ENCODE measurements at places on chromosomes 16 and 17.

DNA sequence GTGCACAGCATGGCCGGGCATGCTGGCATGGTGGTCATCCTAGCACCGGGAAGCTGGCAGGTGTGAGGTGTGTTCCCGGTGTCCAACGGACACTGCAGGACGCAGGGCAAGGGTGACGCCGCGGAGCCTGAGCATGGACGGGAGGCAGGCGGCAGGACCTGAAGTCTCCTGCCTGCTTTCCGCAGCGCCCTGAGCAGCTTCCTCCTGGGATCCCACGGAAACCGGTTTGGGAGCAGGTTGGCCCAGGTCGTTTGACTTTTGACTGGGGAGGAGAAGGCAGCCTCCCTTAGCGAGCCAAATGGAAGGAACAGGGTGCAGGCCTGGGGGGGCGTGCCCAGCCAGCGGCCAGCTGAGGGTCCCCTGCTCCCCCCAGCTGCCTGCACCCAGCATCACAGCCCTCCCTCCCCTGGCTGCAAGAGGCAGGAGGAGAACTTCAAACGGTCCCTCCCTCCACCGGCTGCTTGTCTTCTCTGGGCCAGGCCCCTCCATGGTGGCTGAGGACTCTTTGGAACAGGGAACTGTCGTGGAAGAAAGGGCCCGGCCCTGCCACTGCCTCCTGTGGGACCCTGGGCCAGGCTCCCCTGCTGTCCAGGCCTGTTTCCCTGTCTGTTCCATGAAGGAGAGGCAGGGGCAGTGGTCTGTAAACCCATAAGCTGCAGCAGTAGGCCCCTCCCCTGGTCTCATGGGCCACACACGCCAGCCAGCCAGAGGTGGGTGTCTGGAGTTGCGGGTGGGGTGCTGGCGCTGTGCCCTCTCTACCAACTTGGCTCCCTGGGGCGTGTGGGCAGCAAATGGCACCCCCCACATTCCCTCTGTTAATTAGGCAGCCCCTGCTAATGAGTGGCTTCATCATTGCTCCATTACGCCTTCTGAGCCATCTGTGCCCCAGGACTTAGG lies 7.8 kb upstream of the ADGRG1 start:
- no peak for DNase-seq

DNA sequence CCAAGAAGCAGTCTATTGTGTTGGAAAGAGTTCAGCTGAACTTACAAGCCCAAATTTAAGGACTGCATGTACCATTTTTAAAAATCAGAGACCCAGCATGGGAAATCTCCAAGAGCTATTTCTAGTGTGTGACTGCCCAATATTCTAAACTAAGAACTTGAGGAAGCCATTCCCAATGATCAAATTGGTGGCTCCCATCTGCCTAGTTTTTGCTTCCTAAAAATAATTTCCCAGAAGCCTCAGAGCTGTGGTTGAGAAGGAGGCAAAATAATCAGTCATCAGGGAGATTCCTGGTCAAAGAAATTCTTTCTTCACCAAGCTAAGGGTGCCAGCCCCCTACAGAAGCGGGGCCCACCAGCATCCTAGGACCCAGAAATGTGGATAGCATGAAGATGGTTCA lies 176.1 kb upstream of the CDH5 start:
- DNase-seq = no peak

DNA sequence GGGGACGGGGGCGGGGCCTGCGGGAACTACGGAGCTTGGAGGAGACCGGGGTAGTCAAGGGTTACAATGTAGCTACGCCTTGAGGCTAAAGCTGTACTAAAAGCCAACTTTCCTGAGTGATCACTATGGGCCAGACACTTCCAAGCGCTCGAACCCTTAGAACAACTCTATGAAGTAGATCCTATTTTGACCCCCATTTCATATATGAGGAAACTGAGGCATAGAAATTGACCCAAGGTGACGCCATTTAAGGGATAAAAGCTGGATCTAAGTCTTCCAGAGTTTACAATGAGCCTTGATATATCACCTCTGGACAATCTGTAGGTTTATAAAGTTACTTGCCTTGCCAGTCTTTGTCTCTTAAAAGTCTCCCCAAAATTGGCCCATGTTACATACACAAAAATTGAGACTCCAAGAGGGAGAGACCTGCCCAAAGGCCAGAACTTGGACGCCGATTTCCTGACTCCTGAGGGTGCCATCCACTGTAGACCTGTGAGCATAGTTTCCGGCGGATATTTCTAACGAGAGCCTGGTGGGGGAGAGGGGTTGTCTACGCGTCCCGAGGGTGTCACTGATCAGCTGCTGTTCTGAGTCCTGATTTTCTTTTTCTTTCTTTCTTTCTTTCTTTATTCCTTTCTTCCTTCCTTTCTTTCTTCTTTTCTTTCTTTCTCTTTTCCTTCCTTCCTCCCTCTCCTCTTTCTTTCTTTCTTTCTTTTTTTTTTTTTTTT lies 555 bp upstream of the NCBP3 start:
- no peak for DNase-seq

DNA sequence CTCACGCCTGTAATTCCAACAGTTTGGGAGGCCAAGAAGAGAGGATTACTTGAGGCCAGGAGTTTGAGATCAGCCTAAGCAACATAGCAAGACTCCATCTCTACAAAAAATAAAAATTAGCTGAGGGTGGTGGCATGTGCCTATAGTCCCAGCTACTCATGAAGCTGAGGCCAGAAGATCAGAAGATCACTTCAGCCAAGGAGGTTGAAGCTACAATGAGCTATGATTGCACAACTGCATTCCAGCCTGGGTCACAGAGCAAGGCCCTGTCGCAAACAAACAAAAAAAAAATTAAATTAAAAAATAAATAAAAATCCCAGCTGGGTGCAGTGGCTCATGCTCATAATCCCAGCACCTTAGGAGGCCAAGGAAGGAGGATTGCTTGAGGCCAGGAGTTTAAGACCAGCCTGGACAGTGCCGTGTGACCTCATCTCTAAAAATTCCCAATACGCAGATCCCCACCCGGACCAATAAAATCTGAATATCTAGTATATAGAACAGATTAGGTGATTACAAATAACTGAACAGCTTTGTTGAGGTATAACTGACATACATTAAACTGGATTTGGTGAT lies 18.2 kb upstream of the ATF7IP2 start:
- DNase-seq = no peak

DNA sequence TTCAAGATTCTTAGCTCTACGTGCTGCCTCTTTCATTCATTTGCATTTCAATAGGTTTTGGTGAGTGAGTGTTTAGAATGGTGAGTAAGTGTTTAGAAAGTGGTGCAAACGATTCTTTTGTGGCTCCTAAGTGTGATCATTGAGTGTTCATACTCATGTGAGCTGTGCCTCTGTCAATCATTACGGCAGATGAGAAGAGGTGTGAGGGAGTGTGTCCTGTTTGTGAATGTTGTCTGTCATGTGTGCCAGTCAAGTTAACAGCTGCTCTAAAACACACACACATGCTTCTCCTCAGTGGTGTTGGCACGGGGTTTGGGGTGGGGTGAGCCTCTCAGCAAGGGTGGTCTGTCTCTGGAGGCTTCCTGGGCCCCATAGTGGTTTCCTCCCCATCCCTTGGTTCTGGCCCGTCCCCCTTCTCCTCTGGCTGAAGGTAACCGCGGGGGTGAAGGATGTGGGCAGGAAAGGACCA lies 11.4 kb downstream of the MYL4 start:
- DNase-seq = no peak

- no peak for DNase-seq
These were observed 27.1 kb downstream of the USP10 start for GRCh38 chr16:84726669-84727467.

GRCh38 chr17:34465789-34466188 lies 102.8 kb upstream of the CCL1 start:
- DNase-seq = no peak

DNA sequence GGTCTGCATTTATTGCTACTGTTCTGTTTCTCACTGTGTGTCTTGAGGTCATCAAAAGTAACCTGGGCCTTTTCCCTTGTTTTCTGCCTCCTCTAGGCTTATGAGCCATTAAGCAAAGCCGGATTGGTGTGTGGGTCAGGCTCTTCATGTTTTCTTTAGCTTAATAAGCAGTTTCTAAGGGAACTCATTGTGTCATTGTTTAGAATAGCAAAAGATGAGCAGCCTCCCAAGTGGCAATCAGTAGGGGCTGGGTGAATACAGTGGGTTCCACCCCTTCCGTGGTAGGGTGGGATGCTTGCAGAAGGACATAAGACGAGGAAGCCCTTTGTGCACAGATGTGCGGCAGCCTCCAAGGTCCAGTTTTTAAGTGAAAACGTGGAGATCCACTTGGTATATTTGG lies 34.5 kb downstream of the ABCC1 start:
- no peak for DNase-seq

DNA sequence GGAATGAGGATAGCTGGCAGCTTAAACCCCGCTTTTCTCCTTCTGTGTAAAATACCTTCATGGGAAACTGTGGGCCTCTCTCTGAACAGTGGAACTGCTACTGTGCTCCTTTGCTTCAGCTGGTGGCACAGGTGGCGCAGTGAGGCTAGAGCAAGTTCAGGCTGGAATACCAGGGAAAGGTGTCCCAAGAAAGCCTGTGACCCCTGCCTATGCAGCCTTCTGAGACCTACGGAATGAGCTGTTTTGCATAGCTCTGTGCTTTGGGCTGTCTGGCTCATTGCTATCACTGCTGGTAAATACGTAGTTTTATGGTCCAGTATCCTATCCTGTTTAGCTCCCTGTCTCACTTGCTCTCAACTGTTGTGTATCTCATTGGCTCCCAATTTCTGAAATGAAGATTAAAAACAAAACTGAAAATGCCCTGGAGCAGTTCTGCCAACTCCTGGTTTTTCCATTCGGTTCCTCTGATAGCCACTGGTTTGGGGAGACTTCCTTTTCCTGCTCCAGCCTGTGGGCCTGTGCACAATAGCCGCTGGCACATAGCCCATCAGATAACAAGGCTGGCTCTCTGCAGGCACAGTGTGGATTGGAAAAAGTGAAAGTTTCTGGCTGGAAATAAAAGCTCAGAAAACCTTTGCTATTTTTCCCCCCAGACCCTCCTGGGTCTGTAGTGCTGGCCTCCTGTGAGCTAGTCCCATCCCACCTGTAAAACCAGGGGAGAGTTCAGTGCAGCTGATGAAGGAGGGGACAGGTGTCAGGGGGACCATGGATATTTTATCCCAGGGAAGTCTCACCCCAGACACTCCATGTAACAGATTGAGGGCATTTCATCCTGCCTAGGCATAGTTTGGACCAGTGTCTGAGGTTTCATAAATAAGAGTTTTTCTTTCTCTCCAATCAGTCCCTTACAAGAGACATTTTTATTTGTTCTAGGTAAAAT lies 24.0 kb downstream of the LIMD2 start:
- no peak for DNase-seq

- no peak for DNase-seq
These were observed 119.9 kb downstream of the BANP start for GRCh38 chr16:88070989-88071625.
